ENCODE measurements at places on chromosomes 11 and 22.

DNA sequence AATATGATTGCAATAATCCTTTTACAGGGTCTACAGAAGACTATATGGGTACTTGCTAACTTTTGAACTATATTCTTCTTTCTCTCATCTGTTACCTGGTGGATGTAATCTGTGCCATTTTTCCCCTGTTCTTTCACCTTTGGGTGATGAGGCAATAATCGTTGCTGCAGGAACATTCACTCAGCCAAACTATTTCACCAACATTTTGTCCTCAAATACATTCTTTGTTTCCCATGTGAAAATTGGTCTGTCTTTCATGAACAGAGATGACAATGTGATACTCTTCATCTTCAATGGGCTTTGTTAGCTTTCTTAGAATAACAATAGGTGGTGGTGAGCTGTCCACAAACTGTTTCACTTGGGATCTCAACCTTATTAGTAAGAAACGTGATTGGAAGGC, 52.1 kb upstream of the CAPRIN1 start:
- no peak for DNase-seq

GRCh38 chr11:134347441-134347840, 15.7 kb downstream of the GLB1L2 start:
- no peak for DNase-seq

- no peak for DNase-seq
These were observed 68.7 kb downstream of the PPFIBP2 start for GRCh38 chr11:7582338-7582985.

- no peak for DNase-seq
These were observed 13.3 kb downstream of the ZW10 start for GRCh38 chr11:113760241-113760640.

DNA sequence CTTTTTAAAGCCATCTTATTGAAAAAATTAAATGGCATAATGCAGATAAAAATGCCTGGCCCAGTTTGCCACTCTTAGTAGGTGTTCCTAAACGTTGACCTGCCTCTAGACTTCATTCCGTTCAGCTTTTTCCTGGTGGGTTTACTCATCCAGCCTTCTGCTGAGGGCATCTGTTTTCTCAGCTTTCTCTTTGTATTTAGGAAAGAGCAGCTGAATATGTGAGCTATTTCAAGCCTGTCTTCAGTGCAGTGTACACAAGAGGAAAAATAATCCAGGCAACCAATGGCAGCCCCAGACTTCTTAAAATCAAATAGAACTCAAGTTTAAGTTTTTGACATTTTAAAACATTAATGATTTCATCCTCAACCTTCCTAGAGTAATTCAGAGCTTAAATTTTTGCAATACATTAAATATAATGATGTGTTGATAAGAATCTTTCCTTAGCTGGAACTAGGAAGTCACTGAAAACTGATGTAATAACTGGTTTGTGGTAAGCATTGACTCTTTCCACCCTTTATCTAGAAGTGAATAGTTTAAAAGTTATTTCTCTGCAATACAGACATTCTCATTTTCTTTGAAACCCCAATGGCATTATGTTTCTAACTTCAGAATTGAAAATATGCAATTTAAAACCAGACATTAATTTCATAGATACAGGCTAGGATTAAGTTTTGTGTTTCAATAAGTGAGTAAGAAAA, 165.4 kb downstream of the AASDHPPT start:
- no peak for DNase-seq

GRCh38 chr11:61864814-61865775, 26.2 kb downstream of the FADS3 start:
- DNase-seq: no peak
